ENCODE measurements at places on chromosomes 7 and 10.
A peak's percentile ranks its signal among the peaks of the same experiment; 100 is the strongest.

DNA sequence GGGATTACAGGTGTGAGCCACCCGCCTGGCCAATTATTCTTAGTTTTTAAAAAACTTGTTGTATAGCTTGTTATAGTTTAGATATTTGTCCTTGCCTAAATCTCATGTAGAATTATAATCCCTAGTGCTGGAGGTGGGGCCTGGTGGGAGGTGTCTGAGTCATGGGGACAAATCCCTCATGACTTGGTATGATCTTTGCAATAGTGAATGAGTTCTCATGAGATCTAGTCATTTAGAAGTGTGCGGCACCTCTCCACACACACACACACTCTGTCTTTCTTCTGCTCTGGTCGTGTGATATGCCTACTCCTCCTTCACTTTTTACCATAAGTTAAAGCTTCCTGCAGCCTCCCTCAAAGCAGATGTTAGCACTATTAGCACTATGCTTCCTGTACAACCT is 37.2 kb downstream of the FAM149B1 start:
- DNase-seq: no peak

- DNase-seq: no peak
Observed at GRCh38 chr7:13097499-13097898, 410.1 kb downstream of the ARL4A start.

- DNase-seq: no peak
Observed at GRCh38 chr7:140033779-140034363, 28.9 kb downstream of the PARP12 start.

DNA sequence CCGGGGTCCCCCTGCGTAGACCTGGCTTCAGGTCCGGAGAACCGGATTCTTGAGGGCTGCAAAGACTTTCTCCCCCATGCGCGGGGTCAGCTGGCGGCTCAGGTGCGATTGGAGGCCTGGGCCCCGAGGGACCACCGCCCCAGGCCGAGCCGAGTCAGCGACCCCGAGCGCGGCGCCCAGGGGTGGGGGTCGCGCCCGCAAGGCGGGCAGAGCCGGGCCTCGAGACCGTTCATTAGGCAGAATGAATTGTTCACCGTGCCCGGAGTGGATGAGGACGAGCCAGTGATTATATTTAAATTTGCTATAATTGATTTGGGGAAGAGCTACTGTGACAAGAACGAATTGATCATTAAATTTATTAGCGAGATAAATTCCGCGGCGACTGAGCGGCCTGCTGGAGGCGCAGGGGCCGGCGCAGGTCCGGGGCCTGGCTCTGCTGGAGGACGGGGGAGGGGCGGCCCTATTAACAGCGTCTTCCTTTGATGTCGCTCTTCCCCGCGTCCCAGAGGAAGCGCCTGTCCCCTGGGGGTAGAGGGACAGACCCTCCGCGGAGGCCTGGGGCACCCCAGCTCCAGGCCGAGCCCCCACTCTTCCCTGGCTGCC is 7.5 kb downstream of the MNX1 start:
- DNase-seq: no peak

DNA sequence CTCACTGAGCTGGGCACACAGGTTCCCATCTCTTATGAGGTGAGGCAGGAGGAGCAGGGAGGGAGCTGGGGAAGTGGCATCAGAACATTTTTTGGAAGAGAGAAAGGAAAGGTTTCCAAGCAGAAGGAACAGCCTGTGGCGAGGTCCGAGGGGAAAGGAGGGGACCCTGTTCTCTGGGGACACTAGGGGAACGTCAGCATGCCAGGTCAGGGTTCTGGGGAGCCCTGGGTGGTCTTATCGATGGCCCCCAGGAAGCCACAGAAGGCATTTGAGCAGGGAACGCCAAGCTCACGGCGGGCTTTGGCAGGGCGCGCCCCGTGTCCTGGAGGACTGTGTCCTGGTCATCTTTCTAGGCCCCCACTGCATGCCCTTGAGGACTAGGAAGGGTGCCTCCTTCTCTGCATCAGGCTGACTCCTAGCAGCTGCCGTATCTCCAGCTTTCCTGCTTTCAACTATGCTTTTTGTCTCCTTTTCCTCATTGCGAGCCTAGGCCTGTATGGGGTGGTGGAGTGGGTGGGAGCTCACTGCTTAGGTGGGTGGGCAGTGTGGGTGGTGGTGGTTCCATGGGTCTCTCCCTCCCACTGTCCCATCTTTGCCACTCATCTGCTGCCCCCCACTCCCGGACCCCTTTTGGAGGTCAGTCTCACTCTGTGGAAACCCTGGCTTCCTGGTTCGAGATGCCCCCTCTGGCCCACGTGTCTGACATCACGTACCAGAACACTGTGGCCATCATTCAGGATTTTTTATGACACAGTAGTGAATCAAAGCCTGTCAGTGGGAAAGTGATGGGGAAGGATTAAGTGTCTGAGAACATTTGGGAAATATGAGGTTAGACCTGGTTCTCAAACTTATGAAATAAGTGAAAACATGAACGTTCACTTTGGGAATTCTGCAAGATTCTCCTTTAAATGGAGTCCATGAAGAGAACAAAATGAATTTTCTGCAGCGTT is 89.1 kb downstream of the CUX1 start:
- DNase-seq: no peak

- no peak for DNase-seq
Observed at GRCh38 chr10:24292304-24293293, 83.7 kb downstream of the KIAA1217 start.

- peak; percentile 57 for DNase-seq
Observed at GRCh38 chr7:150356265-150356897, 12.2 kb upstream of the REPIN1 start.

DNA sequence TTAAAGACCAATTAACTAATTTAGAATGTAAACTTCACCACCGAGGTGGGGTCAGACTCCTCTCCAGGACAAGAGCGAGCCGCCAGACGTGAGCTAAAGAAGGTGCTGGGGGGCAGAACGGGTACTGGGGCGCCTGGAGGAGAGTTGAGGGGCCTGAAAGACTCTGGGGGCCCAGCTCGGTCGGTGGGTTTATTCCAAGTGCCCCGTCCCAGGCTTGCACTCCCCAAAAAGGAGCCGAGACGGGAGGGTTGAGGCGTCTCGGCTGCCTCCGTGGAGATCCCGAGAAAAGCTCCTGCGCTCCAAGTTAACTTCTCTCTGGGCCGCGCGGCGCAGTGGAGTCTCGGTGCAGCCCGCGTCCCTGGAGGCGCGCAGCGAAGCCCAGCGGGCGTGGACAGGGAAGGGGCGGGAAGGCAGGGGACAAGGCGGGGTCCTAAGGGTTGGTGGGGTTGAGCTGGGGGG is 553.3 kb downstream of the TFEC start:
- no peak for DNase-seq

DNA sequence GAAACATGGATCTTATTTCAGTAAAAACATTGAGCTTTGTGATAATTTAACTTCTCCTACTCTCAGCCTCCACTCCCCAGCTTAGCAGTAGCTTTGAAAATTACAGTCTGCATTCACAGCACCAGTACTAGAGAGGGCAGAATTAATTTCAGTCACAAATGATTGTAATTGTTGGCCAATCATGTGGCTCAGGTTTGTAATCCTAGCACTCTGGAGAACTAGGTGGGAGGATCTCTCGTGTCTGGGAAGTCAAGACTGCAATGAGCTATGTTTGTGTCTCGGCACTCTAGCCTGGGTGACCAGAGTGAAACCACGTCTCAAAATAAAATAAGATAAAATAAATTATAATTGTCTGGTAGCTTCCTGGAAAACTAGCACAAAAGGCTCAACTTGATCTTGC is 620.9 kb downstream of the TNS3 start:
- DNase-seq: no peak

GRCh38 chr7:130841416-130841815 is 107.4 kb upstream of the KLF14 start:
- no peak for DNase-seq

GRCh38 chr10:89035461-89035860 is 44.9 kb downstream of the FAS start:
- no peak for DNase-seq

DNA sequence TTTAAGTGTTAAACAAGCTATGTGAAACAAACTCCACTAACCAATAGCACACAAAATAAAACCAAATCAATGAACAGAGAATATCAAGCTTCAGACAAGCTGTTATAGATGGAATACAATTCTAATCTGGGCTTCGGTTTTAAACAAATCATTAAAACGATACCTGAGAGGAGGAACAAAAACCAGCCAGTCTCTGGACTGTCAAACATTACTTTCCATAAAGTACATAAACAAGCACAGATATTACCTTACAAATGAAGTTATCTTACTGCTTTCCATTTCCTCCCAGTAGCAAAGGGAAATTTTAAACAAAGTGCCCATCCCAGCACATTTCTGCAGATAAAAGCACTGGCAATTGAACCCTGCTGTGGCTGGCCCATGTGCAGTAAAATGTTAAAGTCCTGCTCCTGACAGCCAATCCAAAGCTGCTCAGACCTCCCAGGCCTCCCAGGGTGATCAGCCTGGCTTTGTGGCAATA is 128.0 kb downstream of the NRCAM start:
- DNase-seq: no peak

GRCh38 chr10:117134056-117134305 is 4.1 kb downstream of the VAX1 start:
- DNase-seq: no peak

DNA sequence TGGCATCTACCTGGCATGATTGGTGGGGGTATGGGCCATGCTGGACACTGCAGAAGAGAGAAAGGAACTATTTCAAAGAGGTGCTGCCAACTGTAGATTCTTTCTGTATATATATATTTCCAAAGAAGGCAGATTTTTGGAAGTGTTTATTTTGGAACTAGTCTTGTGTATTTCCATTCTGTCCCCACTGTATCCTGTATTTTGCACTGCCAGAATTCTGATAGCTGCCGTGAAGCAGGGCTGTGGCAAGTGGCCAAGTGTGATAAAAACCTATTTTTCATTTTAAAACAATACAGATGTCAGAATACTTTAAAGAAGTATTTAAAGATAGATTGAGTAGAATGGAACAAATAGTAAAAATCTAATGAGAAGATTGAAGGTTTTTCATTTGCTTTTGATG is 17.1 kb downstream of the MCU start:
- no peak for DNase-seq

GRCh38 chr7:137937202-137937560 is 64.7 kb downstream of the CREB3L2 start:
- DNase-seq: no peak

DNA sequence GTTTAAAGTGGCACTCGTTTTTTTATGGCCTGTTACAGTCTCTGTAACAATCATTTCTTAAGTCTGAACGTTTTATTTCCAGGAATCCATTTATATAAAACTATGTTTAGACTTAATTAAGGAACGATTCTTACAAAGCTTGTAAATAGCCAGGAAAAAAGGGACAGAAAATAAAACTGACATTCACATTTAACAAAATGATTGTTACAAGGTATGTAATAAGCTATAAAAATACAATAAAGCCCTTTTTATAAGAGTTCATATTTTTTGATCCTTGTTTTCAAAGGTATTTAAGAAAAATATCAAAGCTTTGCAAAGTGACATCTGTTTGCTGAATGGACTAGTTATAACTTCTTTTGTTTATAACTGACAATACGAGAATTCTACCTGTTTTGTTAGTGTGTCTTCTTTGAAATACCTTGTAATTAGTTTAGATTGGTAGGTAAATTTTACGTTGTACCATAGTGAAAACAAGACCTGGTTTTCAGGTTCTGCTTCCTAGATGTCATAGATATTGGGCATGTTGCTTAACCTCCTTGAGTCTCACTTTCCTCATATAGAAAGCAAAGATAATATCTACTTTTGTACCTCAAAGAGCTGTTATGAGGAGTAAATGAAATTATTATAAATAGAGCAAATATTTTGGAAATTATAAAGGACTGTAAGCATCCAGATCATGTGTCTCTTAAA is 25.8 kb downstream of the BTRC start:
- DNase-seq: no peak

DNA sequence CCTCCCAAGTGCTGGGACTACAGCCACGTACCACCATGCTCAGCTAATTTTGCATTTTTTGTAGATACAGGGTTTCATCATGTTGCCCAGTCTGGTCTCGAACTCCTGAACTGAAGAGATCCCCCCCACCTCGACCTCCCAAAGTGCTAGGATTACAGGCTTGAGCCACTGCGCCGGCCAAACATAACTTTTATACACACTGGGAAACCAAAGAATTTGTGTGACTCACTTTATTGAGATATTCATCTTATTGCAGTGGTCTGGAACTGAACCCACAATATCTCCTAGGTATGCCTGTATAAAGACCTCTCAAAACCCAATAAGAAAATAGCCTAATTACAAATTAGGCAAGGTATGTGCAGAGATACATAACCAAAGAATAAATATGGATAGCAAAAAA is 182.6 kb upstream of the FEZF1 start:
- no peak for DNase-seq

DNA sequence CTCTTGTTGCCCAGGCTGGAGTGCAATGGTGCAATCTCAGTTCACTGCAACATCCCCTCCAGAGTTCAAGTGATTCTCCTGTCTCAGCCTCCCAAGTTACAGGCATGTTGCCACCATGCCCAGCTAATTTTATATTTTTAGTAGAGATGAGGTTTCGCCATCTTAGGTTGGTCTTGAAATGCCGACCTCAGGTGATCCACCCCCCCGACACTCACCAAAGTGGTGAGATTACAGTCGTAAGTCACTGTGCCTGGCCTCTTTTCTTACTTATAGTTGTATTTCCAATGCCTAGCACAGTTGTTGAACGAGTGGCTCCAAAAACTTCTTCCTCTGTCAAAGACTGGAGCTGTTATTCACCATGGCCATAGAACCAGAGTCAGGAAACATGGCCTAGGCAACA is 6.7 kb downstream of the RNF216 start:
- DNase-seq: no peak

DNA sequence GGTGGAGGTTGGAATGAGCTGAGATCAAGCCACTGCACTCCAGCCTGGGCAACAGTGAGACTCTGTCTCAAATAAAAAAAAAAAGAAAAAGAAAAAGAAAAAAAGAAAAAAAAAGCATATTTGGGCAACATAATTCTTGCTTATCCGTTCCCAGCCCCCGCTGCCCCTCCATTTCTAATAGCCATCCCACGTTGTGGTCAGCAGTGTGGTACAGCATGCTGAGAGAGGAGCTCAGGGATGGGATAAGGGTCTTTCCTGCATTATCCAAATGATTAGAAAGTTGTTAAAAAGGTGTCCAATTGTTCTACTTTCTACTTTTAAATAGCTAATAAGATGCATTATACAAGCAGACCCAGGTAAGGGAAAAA is 104.9 kb upstream of the ZNF92 start:
- no peak for DNase-seq

- no peak for DNase-seq
Observed at GRCh38 chr7:100965045-100965722, 4.2 kb upstream of the MUC12 start.

DNA sequence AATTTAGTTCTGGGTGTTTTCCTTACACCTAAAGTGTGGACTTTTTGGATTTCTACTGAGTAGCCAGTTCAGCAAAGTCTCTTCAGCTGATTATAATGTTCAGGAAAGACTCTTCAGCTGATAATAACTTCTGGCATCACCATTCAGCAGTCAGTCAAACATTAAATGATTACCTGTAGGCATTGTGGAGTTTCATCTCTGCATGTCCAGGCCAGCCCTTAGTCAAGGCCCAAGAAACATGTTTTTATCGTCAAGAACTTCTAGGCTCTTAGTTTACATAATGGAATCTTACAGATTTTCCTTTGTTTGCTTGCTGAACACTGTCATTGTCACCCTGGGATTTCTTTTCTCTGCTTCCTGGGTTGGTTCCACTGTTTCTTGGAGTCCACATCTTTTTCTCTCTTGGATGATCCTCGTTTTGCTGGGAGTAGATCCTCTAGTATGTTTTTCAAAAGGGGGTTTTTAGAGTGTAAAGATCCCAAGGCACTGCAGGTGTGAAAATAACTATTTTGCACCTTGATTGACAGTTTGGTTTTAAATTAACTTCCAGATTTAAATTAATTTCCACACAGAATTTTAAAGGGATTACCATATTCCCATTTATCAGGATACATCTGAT is 24.2 kb downstream of the CCM2 start:
- no peak for DNase-seq

All from CD4-positive, alpha-beta T cell treated with Interleukin-1 beta for 1 hour (primary cell).